ENCODE measurements at places on chromosomes 4 and X.
A peak's percentile ranks its signal among the peaks of the same experiment; 100 is the strongest.

- DNase-seq: no peak
These were observed 13.6 kb downstream of the SMIM20 start for GRCh38 chr4:25927361-25928195.

DNA sequence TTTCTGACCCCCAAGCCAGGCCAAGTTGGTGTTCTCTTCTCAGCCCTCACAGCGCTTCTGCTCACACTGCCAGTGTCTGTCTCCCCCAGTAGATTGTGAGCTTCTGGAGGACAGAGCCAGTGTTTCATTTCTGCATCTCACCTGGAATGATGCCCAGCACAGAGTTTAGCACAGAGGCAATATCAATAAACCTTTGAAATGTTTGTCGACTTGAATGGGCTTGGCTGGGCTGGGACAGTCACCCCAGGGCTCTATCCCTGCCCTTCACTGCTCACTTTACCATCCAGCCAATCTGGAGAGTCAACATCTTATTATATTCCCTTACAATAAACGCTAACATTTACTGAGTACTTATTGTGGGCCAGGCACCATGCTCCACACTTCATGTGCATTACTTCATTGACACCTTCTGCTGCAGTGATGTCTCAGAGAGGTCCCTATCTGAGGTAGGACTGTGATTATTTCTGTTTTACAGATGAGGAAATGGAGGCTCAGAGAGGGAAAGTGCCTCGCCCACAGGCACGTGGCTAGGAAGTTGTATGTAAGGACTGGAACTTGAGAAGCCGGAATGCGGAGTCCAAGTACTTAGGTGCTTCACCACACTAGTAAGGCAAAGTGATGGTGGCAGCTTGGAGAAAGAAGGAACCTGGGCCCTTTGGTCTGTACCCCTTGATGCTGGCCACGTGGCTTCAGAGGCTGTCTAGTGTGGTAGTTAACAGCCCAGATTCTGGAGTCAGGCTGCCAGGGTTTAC is 19.5 kb downstream of the EFNB1 start:
- no peak for DNase-seq

DNA sequence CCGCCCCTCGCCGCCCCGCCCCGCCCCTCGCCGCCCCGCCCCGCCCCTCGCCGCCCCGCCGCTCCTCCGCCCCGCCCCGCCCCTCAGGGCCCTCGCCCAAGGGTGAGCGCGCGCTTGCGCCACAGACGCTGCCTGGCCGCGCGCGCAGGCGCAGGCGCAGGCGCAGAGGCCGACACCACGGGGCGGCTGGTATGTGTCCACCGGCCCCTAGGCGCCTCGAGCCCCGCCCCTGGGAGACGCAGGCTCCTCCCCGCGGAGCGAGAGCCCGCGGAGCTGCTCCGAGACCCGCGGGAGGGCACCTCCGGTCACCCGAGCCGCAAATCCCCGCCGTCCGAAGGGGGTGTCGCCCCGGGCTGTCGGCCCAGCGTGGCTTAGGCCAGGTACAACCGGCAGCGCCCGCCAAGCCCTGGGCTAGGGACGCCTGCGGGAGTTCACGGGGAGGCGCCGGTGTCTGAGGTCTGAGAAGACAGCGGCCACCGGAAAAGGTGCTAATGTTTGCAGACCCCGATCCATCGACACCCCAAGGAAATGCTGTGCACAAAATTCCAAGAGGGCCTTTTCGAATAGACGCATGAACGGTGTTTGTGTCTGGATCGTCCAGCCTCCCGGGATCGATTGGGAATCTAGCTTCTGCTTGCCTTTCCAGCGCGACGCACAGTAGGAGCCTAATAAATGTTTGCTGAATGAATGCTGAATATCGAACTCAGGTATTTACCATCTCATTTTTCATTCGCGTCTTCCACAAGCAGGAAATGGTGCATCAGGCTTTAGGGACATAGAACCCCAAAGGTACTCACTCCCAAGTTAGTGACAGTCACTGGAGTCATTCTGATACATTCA is 473 bp upstream of the CCNQ start:
- DNase-seq: peak; percentile 70

DNA sequence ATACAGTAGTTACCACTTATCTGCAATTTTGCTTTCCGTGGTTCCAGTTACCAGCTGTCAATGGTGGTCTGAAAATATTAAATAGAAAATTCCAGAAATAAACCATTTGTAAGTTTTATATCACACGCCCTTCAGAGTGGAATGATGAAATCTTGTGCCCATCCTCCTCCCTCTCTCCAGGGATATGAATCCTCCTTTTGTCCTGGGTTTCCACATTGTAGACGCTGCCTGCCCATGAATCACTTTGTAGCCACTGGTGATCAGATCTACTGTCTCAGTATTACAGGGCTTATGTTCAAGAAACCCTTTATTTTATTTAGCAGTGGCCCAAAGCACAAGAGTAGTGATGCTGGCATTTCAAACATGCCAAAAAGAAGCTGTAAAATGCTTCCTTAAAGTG is 198.6 kb downstream of the KCNIP4 start:
- no peak for DNase-seq

DNA sequence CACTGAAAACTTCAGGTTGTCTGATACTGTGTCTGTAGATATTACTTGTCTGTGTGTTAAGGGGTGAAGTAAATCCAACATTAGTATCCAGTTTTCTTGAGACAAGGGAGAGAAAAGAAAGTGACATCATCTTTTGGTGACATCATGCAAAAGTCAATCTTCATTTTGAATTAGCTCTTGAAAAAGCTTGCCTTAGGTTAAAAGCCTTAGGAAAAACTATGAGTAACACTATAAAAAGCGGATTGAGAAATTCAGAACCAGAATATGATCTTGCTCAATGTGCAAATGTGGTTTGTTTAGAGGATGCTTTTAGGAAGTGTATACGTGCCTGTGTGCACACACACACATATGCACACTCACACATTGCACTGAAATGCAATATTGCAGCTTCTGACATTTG is 345.8 kb upstream of the CASK start:
- DNase-seq: no peak

DNA sequence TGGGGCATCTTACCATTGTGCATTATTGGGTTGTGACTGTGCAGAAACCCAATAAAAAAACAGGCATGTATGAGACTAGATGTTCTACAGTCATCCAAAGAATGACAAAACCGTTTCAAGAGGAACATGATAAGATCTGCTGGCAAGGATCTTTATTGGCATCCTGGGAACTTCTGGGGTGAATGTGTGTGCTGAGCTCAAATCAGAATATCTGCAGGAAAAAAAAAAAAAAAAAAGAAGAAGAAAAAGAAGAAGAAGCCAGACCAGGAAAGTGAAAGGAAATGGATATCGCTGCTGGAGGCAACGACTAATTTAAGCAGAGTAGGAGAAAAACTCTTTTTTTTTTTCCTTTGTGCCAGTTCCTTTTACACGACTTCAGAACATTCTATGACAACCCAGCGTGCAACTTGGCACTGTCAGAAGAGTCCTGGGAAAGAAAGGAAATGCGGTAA is 484.2 kb upstream of the BOD1L1 start:
- no peak for DNase-seq

DNA sequence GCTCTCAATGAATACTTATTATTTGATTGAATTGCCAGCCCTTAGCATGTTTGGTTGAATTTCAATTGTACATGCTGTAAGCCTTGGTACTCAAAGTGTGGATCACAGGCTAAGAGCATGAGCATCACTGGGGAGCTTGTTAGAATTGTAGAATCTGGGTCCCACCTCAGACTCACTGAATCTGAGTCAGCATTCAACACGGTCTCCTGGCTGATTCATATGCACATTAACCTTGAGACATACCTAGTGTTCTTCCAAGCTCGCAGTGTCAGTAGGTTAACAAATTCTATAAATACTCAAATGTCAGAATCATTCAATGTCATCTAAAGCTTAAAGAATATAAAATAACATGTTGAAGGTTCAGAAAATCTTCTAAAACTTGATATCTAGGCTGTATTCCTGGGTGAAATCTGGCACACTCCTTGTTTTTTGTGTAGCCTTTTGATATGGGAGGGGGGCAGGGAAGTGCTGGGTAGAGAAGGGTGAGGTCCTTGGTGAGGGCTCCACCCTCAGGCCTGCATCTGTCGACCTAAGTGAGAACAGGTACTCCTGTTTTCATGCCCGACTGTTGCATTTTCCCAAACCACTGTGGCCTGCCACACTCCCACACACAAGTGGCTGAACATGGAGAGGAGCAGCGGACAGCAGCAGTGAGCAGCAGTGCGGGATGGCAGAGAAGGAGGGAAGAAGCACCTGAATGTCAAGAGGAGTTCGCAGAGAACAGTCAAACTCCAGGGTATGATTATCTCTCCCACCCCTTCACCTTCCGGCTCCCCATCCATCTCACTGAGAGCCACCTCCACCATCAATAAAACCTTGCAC is 529.6 kb upstream of the IGFBP7 start:
- no peak for DNase-seq

DNA sequence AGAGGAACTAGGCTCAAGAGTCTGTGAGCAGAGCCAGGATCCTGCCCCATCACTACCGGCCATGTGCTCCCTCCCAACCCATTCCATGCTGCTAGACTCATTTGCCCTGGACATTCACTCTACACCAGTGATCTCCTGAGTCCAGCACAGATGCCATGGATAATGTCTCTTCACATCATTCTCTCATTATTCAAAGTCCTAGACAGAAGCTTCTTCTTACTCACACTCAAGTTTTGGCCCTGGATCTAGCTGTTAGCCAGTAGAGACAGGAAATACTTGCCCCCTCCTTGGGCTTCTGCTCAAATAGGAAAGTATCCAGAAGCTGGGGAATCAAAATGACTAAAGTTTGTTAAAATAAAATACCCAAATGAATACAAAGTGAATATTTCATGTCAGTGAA is 266.8 kb upstream of the LDB2 start:
- no peak for DNase-seq

GRCh38 chrX:1025413-1025812 is 187.0 kb downstream of the CRLF2 start:
- DNase-seq: no peak

GRCh38 chr4:77007358-77008230 is 58.0 kb downstream of the SEPTIN11 start:
- no peak for DNase-seq

DNA sequence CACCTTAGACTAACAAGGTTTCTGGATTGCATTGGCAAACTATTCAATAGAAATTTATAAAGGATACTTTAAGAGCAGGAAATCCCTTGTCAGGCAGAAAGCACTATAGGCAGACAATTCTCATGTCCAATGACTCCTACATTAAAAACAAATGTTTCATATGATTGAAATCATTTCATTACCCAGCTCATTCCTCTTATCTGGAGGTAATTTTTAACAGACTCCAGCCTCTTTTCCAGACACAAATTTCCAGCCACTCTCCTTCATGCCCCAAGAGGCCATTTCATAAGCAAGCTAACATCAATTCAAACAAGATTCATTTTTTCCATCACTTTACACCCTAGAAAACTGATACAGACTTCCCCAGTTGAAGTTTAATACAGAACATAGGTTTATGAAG is 495.1 kb upstream of the FRG1 start:
- DNase-seq: no peak

GRCh38 chr4:42676066-42676951 is 19.4 kb upstream of the ATP8A1 start:
- DNase-seq: no peak

DNA sequence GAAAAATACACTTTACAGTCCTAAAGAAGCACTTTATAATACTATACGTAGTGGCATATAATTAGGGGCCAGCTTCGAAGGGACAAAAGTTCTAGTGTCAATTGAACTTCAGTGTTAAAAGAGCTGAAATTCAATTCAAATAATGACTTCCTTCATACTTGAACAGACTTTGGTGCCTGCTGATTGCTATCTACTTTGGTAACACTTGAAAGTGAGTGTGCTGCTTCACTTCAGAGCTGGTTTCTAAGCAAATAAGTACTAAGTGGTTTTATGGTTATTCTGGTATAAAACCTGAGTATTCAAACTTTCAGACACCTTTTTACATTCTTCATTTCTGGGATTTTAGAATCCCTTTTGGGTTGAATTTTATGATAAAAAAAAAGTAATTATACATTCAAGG is 107.0 kb downstream of the SLC4A4 start:
- DNase-seq: no peak
